ENCODE measurements at places on chromosomes 1 and 21.

GRCh38 chr21:37631319-37632117 lies 264.9 kb downstream of the DYRK1A start:
- DNase-seq = no peak

DNA sequence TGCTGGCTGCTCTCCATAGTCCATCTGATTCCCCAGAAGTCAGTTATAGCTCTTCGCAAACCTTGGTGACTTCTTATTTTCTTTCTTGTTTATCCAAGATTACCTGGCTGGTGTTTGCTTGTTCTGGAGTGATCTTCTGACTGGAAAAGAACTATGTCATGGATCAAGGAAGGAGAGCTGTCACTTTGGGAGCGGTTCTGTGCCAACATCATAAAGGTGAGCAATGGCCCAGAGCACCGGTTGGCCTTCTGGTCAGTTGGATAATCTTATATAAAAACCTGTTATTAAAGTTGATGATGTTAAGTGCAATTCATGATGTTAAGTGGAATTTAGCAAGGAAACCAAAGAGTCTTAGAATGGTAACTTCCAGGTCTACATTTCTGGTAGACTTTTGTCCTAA lies 672 bp downstream of the DHDDS start:
- DNase-seq = no peak

- no peak for DNase-seq
These were observed 38.3 kb downstream of the BEND5 start for GRCh38 chr1:48738356-48738755.

- peak; percentile 80 for DNase-seq
These were observed at the start of gene CLCA4 for GRCh38 chr1:86546787-86547221. Gene CLCA4 (plus strand): TSS chr1:86547078. CDS start chr1:86547120, 42 bp downstream.

DNA sequence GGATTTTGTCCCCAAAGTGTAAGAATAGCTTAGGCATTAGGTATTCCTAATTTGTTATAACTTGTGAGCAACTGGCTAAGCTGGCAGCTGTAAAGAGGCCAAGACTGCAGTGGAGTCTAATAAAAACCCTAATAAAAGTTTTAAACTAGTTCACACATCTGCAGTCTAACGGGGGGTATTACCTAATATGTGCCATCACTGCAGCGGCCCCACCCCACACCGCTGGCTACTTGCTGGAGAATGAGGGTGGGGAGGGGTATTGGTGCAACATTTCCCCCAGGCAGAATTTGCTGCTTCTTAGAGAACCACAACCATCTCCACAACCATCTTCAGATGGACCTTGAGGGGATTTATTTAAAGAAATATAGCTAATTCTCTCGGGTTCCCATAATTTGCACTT lies 135.0 kb downstream of the ZC3H11B start:
- DNase-seq = no peak

DNA sequence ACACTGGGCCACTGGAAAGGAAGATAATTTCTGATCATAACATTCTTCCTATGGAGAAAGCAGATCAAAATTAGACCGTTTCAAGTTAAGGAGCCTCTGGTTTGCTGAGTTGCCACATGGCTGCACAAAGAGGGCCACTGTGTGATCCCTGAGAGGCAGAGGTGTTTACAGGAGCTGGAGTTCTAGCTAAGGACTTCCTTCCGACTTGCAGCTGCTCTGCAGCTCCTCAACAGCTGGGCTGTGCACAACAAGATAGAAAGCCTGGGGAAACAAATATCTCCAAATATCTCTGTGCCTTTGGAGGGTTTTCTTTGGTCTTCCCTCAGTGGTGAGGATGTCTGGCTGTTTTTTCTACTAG lies 26.8 kb downstream of the GADD45A start:
- DNase-seq = no peak

DNA sequence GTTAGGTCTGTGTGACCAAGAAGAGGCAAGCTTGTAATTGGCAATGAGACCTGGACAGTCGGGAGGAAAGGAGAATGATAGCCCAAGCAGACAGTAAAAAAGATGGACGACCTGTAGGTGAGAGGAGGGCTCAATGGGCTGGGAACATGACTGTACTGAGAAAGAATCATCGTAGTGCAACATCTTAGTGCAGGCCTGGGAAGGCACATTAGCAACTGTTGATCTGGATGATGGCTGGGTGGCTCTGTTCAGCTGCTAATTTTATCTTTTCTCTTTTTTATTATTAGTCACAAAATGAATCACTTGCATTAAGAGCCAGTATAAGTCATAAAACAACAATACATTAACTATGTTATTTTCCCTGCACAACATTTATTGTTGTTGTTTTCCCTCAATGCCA lies 32.9 kb downstream of the IFI44 start:
- DNase-seq = no peak

Measured in NCI-H1436 treated with DMSO at 0.1 percent for 48 hours (cell line).